ENCODE measurements at places on chromosomes 1 and 21. TPM values are rescaled to one million over a fixed set of nuclear protein-coding genes. Genes with fewer than 3 reads are reported as not detected.

- DNase-seq = no peak
Observed at GRCh38 chr1:85334962-85335361, 58.5 kb upstream of the BCL10 start.

The SAMD13 gene
- polyA plus RNA-seq = 1.2 TPM

- DNase-seq = no peak
Observed at GRCh38 chr1:153100245-153100644, 5.9 kb upstream of the SPRR2E start.

DNA sequence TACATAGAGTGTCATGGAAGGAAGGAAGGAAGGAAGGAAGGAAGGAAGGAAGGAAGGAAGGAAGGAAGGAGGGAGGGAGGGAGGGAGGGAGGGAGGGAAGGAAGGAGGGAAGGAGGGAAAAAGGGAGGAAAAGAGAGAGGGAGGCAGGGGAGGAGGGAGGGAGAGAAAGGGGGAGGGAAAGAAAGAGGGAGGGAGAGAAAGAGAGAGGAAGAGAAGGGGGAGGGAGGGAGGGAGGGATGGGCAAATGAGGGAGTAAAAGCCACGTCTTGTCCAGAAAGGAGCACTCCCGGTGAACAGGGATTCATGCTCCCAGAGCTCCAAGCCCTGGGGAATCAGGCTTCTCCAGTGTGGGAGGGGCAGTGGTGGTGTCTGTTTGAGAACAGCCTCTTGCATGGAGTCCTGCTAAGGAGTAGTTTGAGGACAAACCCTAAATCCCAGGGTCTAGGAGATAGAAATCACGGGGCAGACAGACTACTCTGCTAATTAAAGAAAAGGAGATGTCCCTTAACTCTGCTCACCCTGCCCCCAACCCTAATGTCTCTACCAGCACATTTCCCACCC is 71.6 kb downstream of the TAS1R2 start:
- no peak for DNase-seq

The MYOC gene
- 8.3 TPM for polyA plus RNA-seq

GRCh38 chr1:62870148-62870547 is 86.2 kb downstream of the ATG4C start:
- DNase-seq = no peak

- DNase-seq = peak; percentile 83
Observed at GRCh38 chr1:61076728-61077675, 5.4 kb upstream of the NFIA start.

DNA sequence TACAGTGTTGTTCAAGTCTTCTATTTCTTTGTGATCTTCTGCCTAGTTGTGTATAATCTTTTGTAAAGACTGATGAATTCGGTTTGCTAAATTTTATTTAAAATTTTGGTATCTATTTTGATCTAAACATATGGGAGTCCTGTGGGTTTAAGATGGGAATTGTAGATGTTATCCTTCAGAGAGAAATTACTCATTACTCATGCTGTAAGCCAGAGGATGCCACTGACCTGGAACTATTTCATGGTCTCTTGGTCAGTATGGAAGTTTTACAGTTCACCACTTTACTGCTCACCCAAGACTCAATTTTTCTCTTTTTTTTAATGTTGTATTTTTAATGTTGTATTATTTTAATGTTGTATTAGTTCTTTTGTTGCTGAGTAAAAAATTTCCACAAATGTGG is 138.6 kb upstream of the B3GALT2 start:
- no peak for DNase-seq

The PPM1J gene
- 6.4 TPM for polyA plus RNA-seq

DNA sequence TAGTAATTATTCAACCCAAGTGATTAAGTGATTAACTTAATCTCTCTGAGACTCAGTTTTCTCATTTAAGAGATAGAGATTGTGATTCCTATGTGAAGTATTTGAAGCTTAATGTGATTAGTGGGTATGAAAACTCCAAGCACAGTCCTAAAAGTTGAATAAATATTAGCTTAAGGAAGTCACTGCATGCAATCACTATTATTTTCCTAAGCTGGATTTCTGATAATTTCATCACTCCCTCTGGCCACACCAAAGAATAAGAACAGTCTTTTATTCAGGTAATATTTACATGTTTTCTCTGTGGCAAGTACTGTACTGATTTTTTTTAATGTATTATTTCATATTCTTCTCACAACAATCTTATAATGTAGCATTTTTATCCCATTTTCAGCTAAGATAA is 31.1 kb downstream of the CD55 start:
- no peak for DNase-seq

GRCh38 chr21:25424048-25424447 is 183.2 kb downstream of the MRPL39 start:
- no peak for DNase-seq

DNA sequence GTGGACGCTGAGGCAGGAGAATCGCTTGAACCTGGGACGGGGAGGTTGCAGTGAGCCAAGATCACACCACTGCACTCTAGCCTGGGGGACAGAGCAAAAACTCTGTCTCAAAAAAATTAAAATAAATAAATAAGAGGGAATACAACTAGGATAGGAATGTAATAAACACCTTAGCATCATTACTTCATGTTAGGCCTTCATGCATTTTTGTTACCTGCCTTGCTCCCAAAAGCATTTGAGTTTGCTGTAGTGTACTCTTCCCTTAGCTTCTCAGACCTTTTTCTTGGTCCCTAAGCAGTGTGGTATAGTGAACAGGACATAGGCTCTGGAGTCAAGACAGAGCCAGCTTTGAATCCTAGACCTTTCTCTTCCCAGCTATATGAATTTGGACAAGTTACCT is 2.8 kb upstream of the OSCP1 start:
- DNase-seq = no peak

- no peak for DNase-seq
Observed at GRCh38 chr1:223716302-223716862, 4.0 kb downstream of the CAPN2 start.

- DNase-seq = no peak
Observed at GRCh38 chr1:5009376-5010065, 355.1 kb downstream of the AJAP1 start.

- DNase-seq = no peak
Observed at GRCh38 chr1:225944951-225945350, 3.9 kb upstream of the LEFTY2 start.

The LRRN2 gene
- polyA plus RNA-seq = 20.8 TPM

DNA sequence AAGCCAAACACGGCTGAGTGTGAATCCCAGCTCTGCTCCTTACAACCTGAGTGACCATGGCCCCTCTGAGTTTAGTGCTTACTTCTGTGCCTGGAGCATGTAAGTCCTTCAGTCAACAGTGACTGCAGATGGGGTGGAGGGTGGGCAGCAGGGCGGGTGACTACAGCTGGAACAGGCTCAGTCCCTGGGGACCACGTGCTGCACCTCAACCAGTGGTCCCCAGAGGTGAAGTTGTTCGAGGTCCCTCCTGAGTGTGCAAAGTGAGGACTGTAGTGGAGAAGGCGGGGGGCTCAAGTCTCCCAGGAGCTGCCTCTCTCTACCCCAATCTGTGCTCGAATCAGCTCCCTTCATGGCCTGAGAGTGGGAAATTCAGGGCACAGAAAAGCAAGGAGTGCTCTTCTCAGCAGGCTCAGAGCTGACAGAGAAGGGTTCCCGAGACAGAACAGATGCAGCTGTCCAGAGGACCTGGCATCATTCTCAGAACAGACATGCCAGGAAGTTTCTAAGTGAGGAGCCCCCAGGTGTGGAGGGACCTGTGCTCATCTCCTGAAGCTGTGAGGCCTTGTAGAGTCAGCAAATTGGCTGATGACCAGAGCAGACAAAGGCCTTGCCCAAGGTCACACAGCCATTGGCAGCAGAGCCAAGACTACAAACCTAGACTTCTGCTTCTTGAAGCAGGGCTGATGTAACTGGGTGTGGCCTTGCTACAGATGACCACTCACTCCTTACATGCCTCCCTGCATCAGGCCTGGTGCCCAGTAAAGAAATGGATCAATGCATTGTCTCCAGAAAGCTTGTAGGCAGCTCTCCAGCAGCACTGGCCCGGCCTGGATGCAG is 61.7 kb upstream of the EDN2 start:
- DNase-seq = no peak

- DNase-seq = no peak
Observed at GRCh38 chr1:119878171-119878570, 18.1 kb downstream of the ADAM30 start.

DNA sequence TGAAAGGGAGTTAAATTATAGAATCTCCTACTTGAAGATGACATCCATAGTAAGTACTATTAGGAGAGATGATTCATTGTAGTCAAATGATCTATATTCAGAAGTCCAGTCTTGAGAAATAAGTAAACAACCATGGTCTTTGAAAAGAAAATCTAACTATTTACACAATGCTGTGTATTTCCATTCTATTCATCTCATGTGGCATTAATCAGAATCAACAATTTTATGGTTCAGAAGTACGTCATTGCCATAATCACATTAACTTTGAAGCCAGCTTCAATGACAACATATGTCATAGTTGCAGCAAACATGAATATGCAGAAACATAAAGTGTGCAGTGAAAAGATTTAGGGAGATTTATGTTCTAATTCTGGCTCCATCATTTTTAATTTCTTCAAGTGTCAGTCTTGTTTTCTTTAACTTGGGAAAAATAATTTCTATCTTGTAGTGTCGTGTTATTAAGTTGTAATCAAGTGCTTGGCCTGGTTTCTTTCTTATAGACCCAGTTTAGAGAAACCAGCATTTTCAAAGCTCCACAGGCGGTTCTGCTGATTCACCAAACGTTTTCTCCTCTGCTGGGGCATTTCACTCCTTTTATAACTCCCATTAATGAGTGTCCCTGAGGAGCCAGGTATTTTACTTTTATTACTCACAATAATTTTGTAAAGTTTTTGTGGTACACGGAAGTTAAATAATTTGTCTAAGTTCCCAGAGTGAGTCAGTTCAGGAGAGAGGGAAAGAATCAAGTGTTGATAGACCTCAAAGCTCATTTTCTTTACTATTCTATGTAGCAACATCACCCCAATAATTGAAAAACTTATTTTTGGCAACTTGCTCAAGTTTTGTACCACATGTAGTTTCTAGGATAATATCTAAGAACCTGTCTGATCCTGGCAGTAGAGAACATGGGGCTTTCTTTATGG is 35.9 kb upstream of the PTGS2 start:
- no peak for DNase-seq

GRCh38 chr21:31045841-31046240 is 7.6 kb upstream of the KRTAP19-8 start:
- DNase-seq = no peak

GRCh38 chr21:16912075-16912474 is 600.8 kb upstream of the CXADR start:
- DNase-seq = no peak

- no peak for DNase-seq
Observed at GRCh38 chr1:76541618-76542017, 325.7 kb upstream of the ST6GALNAC5 start.

GRCh38 chr1:147337040-147337630 is 94.7 kb downstream of the CHD1L start:
- no peak for DNase-seq

GRCh38 chr1:113751516-113751915 is 7.8 kb downstream of the PHTF1 start:
- DNase-seq = no peak

GRCh38 chr21:42690586-42690985 is 37.2 kb downstream of the PDE9A start:
- DNase-seq = no peak

The LCE1D gene
- polyA plus RNA-seq = not detected

GRCh38 chr1:1356796-1357401 is 1.5 kb downstream of the MXRA8 start:
- peak; percentile 74 for DNase-seq

The ELF3 gene
- 0.11 TPM for polyA plus RNA-seq

DNA sequence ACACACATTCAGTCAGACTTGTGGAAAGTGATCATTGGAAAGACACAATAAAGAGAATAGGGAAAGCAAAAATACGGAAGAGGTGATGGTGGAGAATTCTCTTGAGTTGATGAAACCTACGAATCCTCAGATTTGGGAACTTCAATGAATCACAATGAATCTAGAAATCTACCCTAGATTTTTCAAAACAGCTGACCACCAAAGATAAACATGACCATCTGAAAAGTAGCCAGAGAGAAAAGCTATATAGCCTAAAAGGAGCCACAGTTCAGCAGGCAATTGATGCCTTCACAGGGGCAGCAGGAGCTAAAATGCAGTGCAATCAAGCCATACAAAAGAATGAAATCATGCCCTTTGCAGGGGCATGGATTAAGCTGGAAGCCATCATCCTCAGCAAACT is 170.6 kb upstream of the RUNX1 start:
- DNase-seq = no peak

DNA sequence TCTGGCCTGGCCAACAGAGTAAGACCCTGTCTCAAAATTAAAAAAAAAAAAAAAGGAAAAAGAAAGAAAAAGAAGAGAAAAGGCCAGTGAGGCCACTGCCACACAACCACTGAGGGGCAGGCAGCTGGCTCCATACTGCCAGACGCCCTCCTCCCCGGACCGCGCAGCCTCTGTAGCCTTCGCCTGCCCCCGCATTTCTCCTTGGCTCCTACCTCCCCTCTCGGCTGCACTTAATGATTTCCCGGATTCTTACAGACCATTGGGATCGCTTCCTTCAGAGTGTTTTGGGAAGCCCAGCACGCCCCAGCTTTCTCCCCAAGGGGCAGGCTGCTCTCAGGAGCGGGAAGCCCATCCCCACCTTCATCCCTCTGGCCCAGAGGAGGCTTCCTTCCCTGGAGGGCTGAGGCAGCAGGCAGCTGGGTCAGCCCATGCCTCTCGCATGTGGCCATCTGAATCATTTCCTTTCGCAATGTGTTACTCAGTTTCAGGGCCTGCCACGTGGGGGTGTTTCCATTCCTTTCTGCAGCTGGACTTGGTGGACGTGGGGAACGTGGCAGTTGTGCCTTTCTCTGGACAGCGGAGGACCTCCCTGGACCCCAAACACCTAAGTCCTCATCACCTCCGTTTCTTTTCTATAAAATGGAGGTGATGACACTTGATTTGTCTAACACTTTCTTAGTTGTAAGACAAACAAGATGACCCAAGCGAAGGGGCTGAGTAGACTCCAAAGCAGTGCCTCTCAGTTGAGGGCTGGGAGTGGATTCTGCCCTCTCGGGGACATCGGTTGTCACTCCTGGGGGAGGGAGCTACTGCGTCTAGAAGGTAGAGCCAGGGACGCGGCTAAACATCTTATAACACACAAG is 2.3 kb downstream of the SLC2A5 start:
- DNase-seq = peak; percentile 80

GRCh38 chr1:164855716-164856329 is 296.8 kb downstream of the PBX1 start:
- no peak for DNase-seq

GRCh38 chr21:32348604-32349332 is 44.0 kb downstream of the URB1 start:
- DNase-seq = no peak

Data from right cardiac atrium (tissue), 5 donors.